ENCODE measurements at places on chromosomes 11 and 22.

- DNase-seq, result peak; percentile 99
These were observed 872 bp downstream of the TMA7B start for GRCh38 chr22:39960791-39961746.

DNA sequence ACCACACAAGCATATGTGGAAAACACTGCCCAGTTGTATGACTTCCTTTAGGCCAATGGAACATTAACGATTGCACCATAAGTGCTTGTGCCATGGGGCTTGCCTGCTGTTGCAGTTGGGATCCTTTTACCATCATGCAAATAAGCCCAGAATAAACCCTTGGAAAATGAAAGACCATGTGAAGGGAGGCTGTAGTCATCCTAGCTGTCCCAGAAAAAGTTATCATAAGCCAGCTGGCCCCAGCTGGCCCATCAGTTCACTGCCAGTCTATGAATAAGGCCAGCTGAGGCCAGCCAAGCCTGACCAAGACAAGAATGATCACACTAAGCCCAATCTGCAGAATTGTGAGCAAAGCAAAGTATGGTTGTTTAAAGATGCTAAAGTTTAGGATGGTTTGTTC is 253.9 kb upstream of the ARHGAP20 start:
- no peak for DNase-seq

DNA sequence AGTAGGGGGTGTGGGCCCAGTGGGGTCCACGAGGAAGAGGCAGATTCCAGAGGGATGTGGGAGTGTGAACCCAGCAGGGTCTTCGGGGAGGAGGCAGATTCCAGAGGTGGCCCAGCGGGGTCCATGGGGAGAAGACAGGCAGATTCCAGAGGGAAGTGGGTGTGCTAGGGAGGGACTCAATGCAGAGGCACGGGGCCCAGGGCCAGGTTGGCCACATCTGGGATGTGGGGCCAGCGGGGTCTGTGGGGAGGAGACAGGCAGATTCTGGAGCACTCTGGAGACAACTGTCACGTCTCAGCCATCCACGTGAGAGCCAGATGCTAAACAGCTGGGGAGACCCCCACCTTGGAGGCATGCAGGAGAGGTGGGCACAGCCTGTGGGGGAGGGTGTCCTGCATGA is 582.6 kb downstream of the TBC1D22A start:
- DNase-seq, result no peak

DNA sequence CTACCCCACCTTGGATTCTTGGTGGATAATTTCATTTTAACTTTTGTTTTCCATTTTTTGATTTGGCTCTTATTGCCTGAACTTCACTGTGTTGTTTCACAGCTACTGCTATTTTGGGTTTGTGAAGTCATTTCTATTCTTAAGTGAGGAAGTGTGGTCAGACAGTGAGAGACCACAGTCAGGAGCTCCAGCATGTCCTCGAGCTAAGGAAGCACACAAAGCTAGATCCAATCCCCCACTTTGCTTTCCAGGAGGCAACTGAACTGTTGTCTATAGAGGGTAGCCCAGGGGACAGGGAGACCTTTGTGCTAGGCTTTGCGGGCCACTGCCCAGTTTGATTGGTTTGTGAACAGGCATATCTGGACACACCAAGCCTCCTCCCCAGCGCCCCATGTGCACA is 251.8 kb upstream of the KIRREL3 start:
- DNase-seq, result no peak

DNA sequence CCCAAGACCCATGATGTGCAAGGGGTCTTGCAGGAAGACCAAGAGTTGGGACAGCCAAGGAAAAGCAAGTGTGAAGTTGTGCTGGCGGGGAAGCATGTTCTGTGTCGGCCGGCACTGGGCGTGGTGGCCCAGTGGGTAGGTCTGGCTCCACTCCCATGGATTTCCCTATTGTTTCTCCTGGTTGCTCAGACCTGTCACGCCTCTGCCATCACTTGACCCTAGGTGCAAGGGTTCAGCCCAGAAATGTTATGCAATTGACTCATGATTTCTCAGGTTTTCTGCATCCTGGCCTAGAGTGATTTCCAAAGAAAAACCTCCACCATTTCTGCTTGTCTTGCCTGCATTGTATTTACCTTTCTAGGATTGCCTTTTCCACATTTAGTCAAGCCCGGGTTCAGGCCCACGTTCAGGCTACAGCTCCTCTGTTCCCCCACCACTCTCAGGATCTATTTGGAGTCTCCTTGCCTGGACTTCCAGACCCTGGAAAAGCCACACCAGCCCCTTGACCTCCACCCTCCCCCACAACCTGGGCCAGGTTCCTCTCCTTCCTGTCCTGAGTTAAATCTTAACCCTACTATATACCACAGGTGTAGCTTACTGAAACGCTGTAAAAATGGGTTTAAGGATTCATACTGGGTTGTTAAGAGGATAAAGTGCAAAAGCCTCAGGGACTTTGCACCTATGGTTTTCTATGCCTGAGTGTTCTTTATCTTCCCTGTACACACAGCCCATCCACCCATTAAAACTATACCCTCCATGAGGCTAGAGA is 17.5 kb upstream of the FOLR1 start:
- no peak for DNase-seq

- DNase-seq, result peak; percentile 6
These were observed 176.5 kb downstream of the TRPC6 start for GRCh38 chr11:101407324-101407723.

DNA sequence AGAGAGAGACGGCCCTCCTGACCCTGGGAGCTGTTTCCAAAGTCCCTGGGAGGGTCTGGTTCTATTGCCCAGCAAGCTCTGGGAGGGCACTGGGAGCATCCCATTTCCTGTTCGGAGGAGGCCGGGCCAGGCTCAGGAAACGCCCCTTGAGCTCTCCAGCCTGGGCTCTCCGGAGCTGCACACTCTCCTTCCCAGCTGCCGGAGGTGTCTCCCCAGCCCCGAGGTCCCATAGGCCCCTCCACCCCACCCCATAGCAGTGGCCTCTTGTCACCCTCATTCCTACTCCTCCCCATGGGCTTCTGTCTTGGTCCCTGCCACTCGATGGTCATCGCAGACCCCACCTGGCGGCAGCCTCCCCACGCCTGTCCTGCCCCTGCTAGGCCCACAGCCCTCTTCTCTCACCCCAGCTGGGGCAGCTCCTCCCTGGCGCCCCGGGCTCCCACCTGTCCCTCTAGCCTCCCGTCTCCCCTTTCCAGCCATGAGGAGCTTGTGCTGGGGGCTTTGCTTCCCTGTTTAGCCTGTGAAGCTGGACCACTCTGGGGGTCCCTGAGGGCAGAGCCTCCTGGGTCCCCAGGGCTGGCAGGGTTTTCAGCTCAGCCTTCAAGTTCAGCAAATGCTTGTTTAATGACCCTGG is 2.8 kb downstream of the TSPAN32 start:
- peak; percentile 14 for DNase-seq

- no peak for DNase-seq
These were observed 16.6 kb downstream of the DERL3 start for GRCh38 chr22:23822101-23822671.

DNA sequence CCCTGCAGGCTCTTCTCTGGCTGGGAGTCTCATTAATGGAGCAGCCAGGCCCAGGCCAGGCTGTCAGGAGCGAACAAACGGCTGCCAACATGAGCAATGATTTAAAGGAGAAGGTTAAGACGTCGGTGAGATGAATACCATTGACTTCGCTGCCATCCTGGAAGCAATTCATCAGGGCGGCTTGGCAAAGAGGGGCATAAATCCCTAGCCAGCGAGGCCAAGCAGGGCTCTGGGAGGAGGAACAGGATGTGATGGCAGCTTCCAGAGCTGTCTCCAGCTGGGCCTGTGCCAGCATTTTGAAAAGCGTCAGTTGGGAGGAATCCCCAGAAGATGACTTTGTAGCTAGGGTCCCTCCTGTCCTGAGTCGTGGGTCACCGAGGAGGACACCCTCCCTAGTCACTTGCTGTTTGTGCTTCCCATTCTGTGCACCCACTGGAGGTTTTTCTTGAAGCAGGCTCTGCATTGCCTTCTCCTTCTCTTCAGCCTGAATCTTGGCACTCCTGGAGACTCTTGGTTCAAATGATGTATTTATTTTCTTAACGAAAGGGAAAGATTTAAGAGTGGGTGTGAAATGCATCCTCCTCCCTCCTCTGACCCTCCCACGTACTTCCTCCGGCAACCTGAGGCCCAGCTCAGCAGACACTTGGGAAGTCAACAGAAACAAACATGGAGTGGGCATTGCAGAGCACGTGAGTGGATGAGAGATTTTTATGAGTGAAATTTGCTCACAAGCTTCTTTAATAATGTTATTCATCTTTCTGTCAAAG is 476.3 kb upstream of the CADM1 start:
- no peak for DNase-seq

DNA sequence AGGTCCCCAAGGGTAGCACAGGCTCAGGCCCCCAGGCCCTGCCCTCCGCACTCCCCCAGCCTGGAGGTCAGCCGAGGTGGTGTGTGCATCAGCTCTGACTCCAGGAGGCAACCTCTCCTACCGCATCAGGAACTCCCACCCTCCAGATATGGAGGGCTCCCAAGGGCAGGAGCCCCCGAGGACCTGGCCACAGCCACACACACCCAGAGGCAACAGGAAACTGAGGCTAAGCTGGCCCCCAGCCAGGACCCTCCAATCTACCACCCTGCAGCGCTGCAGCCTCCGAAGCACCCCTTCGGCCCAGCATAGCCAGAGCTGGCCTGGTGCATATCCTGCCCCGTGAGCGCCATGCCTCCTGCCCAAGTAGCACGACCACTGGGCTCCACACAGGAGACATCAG is 104.0 kb downstream of the MED15 start:
- DNase-seq, result no peak

GRCh38 chr11:68865241-68865640 is 23.5 kb upstream of the CPT1A start:
- no peak for DNase-seq

DNA sequence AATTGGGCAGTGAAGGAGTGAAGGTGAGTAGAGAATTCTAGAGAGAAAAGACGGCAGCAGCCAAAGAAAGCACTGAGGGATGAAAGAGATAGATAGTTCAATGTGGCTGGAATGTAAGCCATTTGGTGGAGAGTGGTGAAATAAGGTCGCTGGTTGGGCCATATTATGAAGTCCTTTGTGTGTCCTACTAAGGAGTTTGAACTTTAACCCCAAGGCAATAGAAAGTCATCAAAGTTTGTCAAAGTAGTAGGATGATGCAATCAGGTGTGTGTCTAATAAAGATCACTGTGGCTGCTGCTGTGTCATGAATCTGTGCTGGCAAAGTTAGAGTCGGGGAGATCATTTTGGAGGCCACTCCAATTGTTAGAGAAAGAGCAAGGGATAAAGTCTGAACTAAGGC is 18.7 kb downstream of the RNF121 start:
- no peak for DNase-seq

DNA sequence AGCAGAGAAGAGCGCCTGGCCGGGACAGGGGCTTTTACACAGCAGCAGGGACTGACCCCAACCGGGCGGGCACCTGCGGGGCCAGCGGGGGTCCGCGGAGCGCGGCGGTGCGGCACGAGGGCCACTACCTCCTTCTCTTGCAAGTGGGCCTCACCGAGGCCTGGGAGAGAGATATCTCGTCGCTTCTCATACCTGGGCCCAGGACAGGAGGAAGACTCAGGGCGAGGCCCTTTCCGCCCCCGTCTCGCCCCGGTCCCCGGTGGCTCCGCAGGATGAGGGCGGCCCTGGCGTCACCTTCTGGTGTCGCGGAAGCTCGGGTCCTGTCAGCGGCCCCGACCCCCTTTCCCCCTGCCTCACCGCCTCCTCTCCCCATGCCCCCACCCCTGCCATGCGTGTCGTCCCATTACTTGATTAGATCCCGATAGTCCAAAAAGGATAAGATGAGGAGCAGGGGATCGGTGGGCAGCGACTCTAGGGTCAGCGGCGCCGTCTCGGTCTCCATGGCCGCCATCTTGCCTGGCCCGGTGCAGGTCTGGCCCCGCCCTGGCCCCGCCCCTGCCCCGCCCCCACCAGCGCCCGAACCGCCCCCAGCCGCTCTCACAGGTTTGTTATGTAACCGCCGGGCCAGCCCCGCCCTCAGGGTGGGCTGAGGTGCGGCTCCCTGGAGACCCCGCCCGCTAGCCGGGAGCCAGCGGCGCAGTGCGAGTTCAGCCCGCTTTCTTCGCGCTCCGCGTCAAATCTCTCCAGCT is at the start of gene FBXO3:
TSS of gene FBXO3 (minus strand) at position 534 of the 749 bp plus-strand sequence. CDS start at position 511, 23 bp downstream.
- DNase-seq, result peak; percentile 58

- DNase-seq, result no peak
These were observed 56.7 kb downstream of the HSD17B12 start for GRCh38 chr11:43737201-43737590.

- peak; percentile 12 for DNase-seq
These were observed 54.1 kb upstream of the BDNF start for GRCh38 chr11:27754035-27755017.

DNA sequence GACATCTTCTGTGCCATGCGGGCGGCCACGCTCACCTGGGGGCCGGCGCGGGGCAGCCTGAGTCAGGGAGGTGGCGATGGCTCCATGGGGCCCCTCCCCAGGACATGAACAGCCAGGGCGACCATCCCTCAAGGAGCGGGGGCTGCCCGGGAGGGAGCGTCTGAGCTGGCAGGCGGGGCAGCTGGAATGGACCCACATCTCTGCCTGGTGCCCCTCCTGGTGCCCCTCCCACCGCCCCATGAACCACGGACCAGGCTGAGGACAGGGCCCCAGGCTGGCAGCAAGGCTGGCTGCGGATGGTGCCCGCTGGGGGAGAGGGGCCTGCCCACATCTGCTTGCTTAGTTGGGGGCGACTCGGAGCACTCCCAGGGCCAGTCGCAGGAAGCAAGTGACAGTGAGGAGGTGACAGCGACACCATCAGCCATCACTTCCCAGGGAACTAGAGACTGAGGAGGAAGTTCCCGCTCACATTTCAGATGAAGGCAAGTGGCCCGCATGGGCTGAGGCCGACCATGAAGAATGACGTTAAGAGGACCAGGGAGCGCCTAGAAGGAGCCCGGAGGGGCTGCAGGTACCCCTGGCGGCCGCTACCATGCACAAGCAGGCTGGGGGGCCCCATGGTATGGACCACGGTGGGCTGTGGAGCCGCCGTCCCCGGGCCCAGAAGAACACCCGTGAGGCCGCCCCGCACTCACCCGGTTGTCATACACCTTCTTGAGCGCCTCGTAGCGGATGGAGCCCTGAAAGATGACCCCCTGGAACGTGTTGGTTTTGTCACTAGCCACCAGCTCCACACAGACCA is 37.3 kb downstream of the KIAA0930 start:
- DNase-seq, result no peak

- no peak for DNase-seq
These were observed 4.9 kb upstream of the WNT11 start for GRCh38 chr11:76210931-76211851.

GRCh38 chr22:31144223-31144622 is 3.9 kb upstream of the PLA2G3 start:
- DNase-seq, result no peak

- DNase-seq, result peak; percentile 56
These were observed 789 bp downstream of the SIK2 start for GRCh38 chr11:111602865-111603610.

DNA sequence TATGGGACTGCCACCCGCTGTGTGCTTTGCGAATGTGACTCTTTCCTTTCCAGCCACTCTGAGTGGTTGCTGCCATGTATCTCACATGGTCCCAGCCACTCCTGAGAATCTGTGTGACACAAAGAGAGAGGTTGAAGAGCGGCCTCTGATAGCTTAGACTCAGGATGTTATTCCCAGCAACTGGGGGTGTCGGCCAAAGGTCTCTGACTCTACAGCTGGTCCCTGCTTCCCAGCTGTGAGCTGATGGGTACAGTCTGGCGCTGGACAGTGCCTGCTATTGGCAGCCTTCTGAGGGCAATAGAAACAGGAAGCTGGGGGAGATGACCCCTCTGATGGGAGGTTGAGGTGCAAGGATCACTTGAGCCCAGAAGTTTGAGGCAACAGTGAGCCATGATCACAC is 105.1 kb downstream of the RRAS2 start:
- no peak for DNase-seq

GRCh38 chr11:127873478-127873877 is 713.9 kb downstream of the ETS1 start:
- DNase-seq, result no peak

GRCh38 chr11:63619967-63620366 is 5.7 kb upstream of the PLAAT3 start:
- no peak for DNase-seq
